ENCODE measurements at places on chromosomes 3 and 15.

GRCh38 chr3:115800489-115801075, 177.3 kb downstream of the GAP43 start:
- DNase-seq, result no peak

DNA sequence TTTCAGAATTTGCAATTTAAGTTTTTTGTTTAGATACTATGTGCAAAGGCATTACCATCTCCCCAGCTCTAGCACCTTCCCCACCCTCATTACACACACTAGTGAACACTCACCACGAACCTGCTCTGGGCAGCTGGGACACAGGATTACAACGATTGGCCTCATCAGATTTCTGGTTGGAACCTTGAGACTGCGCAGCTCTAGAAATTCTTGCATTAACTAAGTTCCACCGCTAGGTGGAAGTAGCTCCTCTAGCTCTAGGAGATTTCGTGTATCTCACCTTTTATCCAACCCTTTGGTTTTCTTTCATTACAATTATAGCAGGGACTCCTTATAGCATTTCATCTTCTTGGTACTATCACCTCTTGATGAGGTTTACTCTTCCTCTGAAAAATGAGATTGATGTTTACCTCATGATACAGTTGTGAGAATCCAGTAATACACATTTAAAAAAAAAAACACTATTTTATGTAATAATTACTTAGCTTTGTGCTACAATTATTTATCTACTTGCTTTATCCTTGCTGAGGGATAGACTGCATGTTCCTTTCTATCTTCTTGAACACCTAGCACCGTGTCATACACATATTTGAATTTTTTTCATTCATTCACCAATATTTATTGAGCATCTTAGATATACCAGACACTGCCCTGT, 28.7 kb upstream of the PLOD2 start:
- DNase-seq, result peak; percentile 24

DNA sequence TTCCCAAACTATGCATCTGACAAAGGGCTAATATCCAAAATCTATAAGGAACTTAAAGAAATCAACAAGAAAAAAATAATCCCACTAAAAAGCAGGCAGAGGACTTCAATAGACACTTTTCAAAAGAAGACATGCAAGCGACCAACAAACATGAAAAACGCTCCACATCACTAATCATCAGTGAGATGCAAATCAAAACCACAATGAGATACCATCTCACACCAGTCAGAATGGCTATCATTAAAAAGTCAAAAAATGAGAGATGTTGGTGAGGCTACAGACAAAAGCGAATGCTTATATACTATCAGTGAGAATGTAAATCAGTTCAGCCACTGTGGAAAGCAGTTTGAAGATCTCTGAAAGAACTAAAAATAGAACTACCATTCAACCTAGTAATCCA, 20.2 kb downstream of the CFAP44 start:
- DNase-seq, result no peak

- no peak for DNase-seq
Observed at GRCh38 chr15:78978601-78979179, 33.8 kb upstream of the CTSH start.

DNA sequence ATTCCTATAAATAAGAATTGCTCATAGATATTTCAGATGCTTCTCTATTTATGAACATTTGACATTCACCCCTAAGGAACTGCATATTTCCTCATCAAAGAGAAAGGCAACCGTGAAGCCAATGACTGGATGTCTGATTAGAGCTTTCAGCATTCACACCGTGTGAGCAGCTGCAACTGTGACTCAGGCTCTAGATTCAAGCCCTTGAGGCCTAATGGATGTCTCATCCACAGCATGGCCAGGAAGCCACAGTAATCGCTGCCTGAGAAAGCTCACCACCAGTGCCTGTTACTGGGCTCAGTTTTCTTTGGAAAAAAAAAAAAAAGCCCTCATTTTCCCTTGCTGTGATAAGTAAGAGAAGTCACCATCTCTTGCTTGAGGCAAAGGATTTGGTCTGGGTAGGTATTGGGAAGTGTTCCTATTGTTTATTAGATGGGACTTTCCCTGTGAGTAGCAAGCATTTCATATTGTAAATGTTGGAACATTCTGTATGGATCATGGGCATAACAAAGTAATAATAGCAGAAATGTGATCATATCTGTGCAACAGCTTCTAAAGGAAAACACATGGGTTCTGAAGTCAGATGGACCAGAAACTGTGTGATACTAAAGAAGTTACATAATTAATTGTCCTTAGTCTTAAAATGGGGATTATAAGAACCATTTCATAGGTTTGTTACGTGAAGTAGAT, 783.7 kb downstream of the AGBL1 start:
- DNase-seq, result no peak

Data from CD4-positive, alpha-beta T cell treated with Interleukin-17A for 1 hour (primary cell).